Erythroblast (primary cell): ENCODE measurements at places on chromosomes 7 and 10.

- DNase-seq = no peak
Observed at GRCh38 chr10:110546077-110546476, 21.4 kb upstream of the SMC3 start.

GRCh38 chr7:5607951-5608656 lies 173.4 kb downstream of the RNF216 start:
- DNase-seq = no peak

GRCh38 chr7:134472572-134473244 lies 13.8 kb upstream of the AKR1B1 start:
- no peak for DNase-seq

- DNase-seq = no peak
Observed at GRCh38 chr7:15016766-15017165, 114.2 kb upstream of the DGKB start.

DNA sequence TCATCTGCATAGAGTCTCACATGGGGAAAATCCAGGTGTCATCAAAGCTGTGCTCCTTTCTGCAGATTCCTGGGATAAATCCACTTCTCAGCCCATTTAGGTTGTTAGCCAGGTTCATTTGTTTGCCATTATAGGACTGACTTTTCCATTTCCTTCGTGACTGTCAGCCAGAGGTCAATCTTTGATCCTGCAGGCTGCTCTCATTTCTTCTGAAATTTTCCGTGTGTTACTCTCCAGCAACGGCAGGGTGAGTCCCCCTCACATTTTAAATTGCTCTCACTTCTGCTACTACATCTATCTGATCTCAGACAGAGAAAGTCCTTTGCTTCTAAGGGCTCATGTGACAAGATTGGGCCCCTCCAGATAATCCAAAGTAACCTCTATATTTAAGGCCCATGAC lies 150.7 kb upstream of the BET1 start:
- no peak for DNase-seq

DNA sequence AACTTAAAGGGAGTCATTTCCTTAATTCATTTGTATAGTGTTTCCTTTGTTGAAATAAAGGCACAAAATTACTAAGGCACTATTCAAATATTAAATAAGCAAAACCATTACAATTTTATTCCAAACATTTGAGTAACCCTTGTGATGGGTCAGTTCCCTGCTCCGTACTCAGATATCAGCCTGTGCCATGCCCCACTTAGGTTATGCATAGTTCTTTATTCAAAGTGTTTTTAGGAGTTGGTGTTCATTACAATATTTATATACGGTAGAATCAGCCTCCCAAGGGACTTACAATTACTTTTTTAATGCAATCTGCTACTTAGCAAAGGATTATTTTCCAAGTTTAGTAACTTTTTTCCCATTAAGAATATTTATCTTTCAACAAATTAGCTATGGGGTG lies 119.3 kb upstream of the SEMA3D start:
- no peak for DNase-seq

GRCh38 chr10:119337796-119338432 lies 130.5 kb downstream of the GRK5 start:
- DNase-seq = no peak

GRCh38 chr10:115747811-115748210 lies 525.2 kb downstream of the GFRA1 start:
- no peak for DNase-seq

DNA sequence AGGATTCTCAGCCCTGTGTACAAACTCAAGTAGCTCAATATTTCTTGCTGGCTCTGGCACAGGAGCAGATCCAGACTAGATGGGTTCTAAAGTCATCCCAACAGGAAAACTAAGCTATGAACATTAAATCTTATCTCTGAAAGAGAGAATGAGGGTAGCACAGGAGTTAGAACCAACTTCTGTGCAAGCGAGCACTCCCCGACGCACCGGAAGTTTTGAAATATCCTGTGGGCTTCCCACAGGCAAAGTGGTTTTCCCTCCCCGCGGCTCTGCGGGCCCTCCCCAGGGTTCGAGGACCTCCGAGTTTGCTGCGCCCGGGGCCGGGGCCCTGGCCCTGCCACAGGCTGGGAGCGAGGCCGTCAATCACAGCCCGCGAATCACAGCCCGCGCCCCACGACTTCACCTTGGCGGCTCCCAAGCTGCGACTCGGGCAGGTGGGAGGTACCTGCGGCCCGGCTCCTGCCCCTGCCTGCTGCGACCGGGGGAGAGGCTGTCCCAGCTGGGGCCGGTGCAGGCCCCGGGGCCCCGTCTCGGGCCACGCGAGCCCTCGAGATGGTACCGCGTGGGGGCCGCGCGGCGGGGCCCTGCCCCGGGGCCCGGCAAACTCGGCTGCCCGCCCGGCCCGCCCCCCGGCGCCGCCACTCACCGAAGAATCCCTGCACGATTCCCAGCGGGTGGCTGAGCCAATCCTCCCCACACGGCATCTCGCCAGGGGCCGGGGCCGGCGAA lies 598 bp downstream of the MCMBP start:
- peak; percentile 47 for DNase-seq

DNA sequence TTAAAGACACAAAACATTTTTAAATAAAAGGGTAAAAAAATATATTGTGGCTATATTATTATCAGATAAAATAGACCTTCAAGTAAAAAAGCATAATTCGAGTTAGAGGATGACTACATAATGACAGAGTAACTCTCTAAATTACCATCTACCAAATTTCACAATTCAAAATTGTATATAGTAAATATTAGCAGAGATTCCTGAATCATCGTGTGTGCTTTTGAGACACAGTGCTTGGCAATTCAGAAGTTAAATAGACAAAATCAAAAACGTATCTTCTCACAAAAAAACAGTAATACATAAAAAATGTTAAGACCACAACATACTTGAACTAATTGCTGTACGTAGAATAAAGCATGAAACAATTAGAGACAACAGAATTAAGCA lies 110.4 kb downstream of the AHR start:
- no peak for DNase-seq

DNA sequence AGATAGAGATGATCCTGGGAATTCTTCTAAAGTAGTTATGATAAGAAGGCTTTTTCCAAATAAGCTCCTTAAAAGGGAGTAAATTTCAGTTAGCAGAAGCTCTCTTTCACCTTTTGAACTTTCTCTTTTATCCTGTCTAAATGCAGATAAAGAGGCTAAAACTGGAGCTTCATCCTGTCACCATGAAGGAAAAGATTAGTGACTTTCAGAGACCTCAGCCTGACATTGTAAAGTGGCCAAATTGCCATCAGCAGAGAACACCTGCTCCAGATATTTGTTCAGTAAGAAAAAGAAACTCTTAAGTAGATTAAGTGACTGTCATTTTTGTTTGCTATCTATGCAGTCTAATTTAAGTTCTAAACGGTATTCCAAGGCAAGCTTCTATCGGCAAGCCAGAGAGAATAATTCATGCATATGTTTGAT lies 18.3 kb downstream of the VWDE start:
- DNase-seq = no peak

- DNase-seq = no peak
Observed at GRCh38 chr10:110865809-110866482, 5.8 kb upstream of the PDCD4 start.

DNA sequence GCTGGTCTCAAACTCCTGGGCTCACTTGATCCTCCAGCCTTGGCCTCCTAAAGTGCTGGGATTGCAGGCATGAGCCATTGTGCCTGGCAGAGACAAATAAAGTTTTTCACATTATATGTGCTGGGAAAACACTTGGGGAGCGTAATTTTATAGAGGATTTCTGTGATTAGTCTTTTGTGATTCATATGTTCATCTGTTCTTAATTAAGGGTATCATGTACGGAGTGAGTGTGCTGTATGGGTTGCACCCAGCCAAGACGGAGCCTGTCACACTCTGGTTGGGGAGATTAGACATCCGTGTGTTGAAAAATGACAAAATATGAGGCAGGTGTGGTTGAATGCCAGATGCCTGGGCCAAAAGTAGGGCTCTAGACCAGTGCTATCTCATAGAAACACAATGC lies 10.3 kb downstream of the ADRB1 start:
- no peak for DNase-seq

DNA sequence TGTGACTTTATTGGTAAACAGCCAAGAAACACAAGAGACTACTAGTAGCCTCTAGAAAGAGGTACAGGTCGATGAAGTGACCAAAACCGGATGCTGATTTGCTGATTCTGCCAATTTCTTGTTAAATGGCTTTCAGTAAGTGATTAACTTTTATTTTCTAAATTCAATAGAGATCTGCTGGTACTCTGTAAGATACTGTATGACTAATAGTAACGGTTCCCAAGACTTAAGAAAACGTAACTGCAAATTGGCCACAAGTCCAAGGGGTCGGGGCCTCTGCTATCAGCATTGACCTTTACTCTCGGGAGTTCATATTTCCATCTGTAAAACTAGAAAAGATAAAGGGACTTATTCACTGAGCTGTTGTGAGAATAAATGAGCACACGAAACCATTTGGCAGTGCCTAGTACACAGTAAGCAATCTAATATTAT lies 1.4 kb downstream of the FAM3C start:
- peak; percentile 52 for DNase-seq

DNA sequence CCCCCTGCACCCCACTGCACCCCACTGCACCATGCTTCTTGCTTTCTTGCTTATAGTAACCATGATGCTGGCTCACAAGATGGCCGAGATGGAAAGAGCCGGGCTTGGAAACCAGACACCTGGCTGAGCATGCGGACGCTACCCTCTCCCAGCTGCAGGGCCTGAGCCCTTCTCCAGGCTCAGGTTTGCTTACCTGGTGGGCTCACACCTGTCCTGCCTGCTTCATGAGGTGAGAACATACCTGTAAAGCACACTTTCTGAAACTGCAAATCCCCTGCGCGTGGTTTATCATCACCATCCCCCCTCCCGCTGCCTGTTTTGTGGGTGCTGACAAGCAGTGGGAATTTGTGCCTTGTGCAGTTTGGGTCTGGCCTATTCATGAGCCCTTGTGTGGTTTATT lies 302.7 kb downstream of the GLRX3 start:
- DNase-seq = no peak

DNA sequence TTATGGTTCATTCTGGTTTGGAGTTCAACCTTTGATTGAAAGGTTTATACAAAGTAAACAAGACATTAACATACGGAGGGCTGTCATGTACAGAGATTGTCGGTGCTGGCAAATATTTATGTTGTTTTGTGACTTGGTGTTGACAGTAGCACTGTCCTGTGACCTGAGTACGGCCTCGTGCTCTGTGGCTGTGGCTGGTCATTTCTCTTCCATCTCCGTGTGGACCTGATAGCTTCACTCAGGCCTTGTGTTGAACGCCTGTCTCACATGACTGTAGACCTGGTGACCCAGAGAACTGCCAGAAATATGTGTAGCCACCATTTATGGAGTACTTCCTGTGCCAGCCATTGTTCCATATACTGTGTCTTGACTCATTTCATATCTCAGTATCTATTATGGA lies 311.6 kb downstream of the CCDC3 start:
- no peak for DNase-seq

- no peak for DNase-seq
Observed at GRCh38 chr7:30476459-30477145, 2.0 kb downstream of the NOD1 start.

DNA sequence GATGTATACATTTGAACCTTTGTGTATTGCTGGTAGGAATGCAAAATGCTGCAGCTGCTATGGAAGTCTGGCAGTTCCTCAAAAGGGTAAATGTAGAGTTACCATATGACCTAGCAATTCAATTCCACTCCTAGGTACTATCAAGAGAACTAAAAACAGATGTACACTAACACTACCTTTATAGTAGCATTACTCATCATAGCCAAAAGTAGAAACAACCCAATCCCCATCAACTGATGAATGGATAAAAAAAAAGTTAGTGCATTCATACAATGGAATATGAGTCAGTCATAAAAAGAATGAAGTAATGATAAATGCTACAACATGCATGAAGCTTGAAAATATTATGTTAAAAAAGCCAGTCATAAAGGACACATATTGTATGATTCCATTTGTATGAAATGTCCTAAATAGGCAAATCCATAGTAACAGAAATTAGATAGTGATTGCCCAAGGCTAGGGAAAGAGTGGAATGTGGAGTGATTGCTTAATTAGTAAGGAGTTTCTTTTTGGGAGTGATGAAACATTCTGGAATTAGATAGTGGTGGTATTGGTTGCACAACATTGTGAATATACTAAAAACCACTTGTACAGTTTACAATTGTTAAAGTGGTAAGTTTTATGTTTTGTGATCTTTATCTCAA lies 96.4 kb upstream of the AOAH start:
- DNase-seq = no peak

DNA sequence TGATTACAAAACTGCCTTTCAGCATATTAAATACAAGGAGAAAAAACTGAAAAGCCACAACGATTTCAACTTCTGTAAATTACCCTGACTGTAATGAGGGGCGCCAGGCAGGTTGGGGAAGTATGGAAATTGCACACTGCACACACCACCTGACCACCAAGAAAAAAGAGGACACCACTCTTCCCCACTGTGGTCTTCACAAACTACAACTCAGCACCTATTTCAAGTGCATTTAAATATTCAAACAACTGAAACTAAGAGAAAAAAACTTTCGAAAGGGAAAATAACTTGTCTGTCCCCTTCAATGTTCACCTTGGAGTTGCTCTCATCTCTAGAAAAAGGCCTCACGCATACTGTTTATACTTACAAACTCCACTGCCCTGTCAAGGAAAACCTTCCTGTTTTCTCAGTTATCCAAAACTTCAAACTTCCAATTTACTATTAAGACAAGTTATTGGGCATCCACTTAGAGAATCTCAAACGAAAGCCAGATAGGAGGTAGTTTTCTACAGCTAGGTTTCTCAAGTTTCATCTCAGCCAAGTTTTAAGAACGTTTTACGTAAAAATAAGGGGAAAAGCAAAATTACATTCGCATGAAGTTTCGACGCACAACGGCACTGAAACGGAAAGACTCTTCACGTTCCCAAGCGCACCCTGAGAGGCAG lies 1.4 kb downstream of the LARP4B start:
- peak; percentile 38 for DNase-seq

DNA sequence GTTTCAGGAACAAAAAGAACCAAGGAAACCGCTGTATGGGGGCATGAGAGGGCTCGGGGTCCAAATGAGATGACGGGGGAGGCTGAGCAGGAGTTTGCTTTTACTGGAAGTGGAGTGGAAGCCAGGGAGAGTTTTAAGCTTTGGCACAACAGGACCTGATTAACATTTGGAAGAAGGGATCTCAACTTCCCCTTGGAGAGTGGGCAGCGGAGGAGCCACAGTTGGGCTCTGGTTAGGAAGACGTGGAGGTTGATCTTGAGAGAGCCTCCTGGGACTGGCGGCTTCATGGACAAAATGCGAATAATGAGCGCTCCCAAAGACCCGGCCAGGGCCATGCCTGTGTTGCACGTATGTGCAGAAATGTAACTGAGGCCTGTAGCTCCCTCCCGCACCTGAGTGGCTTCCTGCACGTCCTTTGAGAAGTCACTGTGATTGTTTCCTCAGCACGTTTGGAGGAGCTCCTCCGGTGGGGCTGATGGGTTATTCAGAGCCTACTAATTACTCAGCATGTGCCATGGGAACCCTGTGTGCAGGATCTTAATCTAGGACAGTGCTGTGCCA lies 595.3 kb upstream of the MGMT start:
- no peak for DNase-seq

- no peak for DNase-seq
Observed at GRCh38 chr7:134959810-134960209, 26.5 kb upstream of the AGBL3 start.
